LoVo (cell line): ENCODE measurements at places on chromosomes 4 and X.

DNA sequence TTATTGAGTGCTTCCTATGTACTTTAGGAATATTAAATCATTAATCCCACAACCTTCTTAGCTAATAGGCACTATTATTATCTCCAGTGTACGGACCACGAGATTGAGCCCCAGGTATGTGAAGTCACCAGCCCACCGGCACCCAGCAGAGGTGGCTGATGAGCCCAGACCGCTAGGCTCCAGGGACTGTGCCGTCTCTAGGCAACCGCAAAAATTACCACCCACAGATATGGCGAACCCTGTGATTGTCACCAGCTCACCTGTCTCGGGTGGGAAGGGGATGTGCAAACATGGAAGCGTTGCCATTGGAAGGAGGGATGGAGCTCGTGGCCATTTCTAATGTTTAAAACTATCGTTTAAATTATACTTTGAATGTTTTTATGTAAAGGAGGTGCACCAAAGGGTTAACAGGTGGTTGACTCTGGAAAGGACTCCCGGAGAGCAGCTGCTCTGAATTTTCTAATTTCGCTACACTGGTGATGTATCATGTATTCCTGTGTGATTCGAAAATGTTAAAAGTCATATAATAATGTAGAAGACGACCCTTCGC is 21.0 kb upstream of the JAKMIP1 start:
- no peak for DNase-seq

DNA sequence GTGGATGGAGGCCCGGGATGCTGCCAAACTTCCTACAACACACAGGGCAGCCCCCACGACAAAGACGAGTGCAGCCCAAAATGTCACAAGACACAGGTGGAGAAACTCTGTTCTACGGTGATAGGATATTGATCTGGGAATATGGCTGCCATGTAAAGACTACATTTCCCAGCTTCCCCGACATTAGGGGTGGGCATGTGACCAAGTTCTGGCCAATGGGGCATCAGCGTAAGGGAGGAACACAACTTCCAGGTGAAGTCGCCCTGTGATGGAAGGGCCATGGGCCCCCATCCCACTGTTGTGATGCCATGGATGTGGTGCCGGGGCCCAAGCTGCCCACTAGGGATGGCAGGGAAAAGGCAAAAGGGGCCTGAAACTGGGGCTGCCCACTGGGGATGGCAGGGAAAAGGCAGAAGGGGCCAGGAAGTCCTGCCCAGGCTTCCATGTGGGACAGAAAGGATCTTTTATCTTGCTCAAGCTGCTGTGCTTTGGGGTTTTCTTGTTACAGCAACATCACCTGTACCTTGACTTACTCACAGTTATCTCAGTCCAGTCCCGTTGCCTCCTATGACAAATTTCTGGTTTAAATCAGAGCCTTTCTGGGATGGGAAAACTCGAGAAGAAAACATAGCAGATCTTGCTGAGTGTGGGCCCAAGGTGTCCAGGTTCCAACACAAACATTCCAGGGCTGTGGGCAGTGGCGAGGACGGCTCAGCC is 9.7 kb upstream of the ADRA2C start:
- DNase-seq, result no peak

- no peak for DNase-seq
Measured at GRCh38 chr4:14177987-14178386, 550.5 kb upstream of the BOD1L1 start.

GRCh38 chr4:57430726-57431125 is 320.5 kb upstream of the IGFBP7 start:
- no peak for DNase-seq

GRCh38 chrX:63918611-63919010 is 133.6 kb upstream of the ARHGEF9 start:
- no peak for DNase-seq

GRCh38 chr4:106953036-106953705 is 82.9 kb downstream of the DKK2 start:
- no peak for DNase-seq

- DNase-seq, result no peak
Measured at GRCh38 chr4:61953386-61953785, 753.3 kb downstream of the ADGRL3 start.

- DNase-seq, result no peak
Measured at GRCh38 chr4:173827707-173828106, 297.7 kb upstream of the HAND2 start.

DNA sequence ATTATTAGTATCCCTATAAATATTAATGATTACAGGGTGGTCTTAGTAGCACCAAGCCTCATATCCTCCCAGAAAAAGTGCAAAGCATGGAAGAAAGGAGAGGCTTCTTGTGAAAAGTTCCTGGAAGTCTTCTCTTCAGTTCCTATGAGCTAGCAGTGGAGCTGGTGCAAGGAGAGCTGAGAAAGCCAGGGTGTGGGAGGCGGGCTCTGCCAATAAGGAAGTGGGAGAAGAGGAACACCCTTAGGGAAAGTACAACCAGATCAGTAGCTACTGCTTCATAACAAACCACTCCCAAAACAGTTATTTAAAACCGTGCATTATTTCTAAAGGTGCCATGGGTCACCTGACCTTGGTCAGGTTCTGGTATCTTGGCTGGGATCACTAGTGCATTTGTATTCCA is 72.4 kb downstream of the MAP9 start:
- DNase-seq, result no peak

DNA sequence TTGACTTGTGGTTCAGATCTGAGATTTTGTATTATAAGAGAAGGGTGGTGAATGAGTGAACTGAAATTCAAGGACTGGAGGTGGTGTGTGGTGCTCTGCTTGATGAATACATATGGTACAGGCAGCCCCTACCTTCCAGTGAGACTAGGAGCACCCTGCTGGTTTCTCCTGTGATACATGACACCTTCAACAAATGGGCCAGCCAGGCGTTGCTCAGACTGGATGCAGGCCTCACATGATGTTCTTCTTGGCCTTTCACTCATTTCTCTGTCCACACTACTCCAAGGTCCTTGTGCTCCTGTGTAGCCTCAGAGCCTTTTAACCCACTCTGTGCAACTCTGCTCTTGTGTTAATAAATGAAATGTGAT is 67.2 kb downstream of the FNIP2 start:
- no peak for DNase-seq

- DNase-seq, result no peak
Measured at GRCh38 chr4:18934197-18934596, 912.6 kb upstream of the LCORL start.

DNA sequence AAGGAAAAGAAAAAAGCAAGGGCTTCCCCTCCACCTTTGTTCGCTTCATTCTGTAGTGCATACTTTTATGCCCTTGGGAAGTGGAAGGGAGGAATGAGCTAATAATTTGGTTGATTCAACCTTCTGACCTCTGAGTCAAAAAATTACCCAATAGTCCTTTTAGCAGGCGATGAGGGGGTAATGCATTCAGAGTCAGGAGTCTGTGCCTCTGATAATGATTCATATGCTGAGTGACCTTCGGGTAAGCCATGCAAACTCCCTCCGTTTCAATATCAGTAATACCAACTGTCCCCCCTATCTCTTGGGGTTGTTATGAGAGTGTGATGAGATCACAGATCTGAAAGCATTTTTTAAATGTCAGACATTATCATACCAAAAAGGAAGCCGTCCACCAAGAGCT is 41.6 kb upstream of the ACSL4 start:
- no peak for DNase-seq

DNA sequence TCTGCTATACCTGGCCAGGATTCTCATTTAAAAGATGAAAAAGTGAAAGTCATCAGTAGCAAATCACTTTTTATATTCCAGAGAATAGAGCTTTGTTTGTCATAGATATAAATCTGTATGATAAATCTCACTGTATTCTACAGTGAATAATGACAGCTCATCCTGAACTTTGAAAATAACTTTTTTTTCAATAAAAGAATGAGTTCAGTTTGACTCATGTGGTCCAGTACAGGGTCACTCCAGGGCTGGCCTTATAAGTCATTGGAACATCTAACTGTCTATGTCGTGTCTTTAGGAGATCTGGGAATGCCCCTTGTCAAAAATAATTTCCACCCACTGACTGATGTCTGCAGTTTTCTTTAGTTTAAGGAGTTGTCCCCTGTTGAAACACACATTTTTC is 18.5 kb upstream of the CXCL8 start:
- no peak for DNase-seq

- no peak for DNase-seq
Measured at GRCh38 chr4:3335385-3335784, 42.6 kb downstream of the RGS12 start.

GRCh38 chr4:141077611-141078225 is 55.6 kb downstream of the RNF150 start:
- DNase-seq, result no peak

- peak; percentile 83 for DNase-seq
Measured at GRCh38 chr4:123564758-123565346, 168.3 kb downstream of the SPRY1 start.

- DNase-seq, result peak; percentile 44
Measured at GRCh38 chr4:137238456-137239162, 293.7 kb downstream of the PCDH18 start.

DNA sequence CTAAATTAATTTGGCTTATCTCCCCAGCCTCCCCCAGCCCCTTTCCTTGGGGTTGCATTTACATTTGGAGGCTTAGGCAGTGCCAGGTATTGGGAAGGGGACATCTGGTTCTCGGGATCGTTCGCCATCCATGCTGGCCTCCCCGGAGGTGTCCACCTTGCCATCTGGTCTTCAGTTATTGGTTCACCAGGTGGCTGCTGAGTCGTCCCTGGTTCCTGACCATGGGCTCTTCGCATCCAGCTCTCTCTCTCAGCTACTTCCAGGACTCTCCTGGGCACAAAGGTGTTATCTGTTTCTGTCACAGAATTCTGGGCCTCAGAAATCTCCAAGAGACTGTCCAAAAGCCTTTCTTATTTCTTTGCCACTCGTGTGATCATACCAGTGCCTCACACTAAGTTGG is 75.4 kb upstream of the SCOC start:
- DNase-seq, result no peak

DNA sequence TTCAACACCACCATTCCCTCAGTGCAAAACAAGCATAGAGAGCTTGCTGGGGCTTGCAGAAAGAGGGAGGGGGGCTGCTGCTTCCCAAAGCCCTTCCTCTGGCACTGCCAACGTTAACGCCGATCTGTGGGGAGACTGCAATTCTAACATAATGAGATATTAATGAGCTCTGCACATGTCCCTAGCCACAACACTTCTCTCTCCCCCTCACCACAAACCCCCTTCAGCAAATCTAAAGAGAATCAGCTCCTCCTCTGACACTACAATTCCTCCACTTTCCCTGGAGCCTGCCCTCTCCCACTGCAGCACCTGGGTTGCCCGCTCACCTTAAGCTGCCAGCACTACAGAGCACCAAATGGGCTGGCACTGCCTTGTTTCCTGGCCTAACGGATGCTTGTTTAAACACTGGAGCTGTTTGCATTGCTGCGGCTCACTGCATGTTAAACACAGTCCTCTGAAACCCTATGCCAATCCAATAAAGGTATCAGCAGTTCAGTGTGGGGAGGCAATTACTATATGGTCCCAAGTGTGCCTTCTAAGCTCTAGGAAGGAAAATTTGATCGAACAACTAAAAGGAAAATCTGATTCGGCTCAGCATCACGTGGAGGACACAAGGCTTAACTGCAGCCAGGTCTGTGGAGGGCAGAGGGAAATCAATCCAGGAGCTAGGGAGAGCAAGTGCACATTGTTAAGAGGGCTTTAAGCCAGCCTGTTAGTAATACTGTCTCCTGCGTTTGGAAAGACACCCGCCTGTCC is 232.4 kb downstream of the MAML3 start:
- no peak for DNase-seq

DNA sequence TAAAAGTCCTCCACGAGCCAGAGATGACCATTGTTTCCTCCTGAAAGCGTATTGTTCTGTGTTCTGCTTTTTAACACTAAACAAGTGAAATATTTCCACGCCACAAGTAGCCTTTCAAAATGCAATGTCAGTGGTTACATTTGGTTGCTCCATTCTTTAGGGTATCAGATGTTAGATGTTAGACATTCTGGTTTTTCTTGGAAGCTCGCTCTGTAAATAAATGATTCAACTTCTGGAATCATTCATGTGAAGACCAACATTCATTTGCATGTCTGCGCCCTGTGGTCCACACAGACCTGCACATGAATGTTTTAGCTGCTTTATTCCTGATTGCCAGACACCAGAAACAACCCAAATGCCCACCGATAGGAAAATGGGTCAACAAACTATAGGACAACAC is 38.0 kb upstream of the HELT start:
- no peak for DNase-seq

DNA sequence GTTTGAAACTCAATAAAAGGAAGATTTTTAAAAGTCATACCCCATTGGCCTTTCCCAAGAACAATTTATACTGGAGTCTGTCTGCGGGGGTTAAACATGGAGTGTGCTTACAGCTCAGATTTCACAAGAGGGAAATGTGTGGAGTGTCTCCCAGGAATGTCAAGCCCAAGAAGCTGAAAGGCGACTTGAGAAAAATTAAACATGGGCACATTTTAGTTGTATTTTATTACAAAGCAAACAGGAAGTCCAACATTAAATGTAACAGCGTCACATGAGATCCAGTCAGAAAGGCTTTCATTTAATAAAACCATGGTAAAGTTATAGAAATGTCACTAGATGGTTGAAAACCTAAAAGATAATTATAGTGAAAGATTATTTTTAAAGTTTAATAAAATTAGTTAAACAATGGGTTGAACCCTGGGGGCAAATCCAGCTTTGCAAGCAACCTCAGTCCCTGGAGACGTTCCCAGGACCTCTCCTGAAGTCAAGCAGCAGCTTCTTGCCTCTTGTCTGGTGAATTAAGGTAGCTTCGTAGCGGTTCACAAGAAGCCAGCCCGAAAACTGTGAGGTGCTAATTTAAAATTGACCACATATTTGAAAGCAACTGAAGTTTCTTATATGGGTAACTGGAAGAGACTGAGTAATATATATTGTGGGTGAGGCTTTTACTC is 168.4 kb upstream of the EDNRA start:
- DNase-seq, result no peak

DNA sequence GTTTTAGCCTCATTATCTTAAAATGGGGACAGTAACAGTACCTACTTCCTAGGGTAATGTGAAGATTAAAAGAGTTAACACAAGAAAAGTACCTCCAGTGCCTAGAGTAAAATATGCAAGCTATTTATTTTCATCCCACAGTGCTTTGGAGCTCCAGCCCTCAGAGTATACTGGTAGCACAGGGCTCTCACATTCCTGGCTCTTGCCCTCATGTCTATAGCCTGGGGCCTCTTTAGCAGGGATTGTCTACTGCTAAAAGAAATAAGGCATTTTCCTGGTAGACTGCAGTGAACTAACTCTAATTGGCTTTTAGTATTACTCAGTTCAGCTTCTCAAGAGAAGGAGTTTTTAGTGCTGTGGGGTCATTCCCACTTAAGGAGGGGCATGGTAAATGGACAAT is 60.8 kb downstream of the RRAGB start:
- no peak for DNase-seq

- DNase-seq, result no peak
Measured at GRCh38 chrX:54180403-54180802, 2.7 kb downstream of the FAM120C start.
